Activated naive CD4-positive, alpha-beta T cell treated with anti-CD3 and anti-CD28 coated beads, Interleukin-2, amount 50 U/mL, for 16 hours (primary cell): ENCODE measurements at places on chromosomes 1 and 21.
A peak's percentile ranks its signal among the peaks of the same experiment; 100 is the strongest.

DNA sequence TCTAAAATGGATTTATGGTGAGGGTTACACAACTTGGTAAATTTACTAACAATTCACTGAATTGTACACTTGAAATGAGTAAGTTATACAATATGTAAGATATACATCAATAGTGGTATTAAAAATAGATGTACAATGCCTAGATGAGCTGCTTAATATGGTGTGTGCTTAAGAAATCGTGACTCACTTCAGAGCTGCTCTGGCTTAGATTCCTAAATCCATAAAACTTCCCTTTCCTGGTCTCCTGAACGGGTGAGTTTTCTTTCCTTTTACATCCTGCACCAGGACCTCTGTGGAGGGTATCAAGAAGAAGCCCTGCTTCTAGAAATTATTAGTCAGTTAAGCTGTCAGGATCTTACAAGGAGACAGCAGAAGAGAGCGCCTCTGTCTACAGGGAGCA lies 30.4 kb downstream of the H3-3A start:
- no peak for DNase-seq

GRCh38 chr1:185400052-185400451 lies 83.0 kb upstream of the IVNS1ABP start:
- DNase-seq: no peak

DNA sequence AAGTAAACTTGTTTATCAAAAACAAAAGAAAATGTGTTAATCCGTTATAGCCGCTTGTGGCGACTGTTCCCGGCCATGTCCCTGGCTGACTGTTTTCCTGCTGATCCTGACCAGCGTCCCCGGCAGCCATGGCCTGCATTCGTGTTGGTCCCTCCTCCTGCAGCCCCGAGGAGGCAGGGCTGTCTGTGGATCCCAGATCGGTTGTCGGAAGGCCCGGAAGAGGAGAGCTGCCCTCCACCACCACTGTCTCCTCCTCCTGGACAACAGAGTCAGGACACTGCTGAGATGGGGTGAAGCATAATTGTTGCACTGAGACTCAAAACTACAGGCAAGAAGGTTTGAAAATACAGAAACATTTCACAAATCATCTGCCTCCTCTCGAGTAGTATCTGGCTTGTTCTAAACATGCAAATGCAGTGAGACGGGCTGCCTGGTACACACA lies 3.6 kb upstream of the MXRA8 start:
- no peak for DNase-seq

- no peak for DNase-seq
Observed at GRCh38 chr1:161020509-161021164, at the start of gene F11R. F11R (minus strand) TSS chr1:161021152; CDS start chr1:161021073, 79 bp downstream.

GRCh38 chr1:64171246-64171645 lies 32.2 kb upstream of the UBE2U start:
- DNase-seq: no peak

GRCh38 chr1:51622455-51622913 lies 5.6 kb downstream of the OSBPL9 start:
- DNase-seq: no peak

- peak; percentile 74 for DNase-seq
Observed at GRCh38 chr1:25820247-25821111, 725 bp downstream of the MTFR1L start.

GRCh38 chr21:35084869-35085268 lies 35.8 kb upstream of the RUNX1 start:
- no peak for DNase-seq

DNA sequence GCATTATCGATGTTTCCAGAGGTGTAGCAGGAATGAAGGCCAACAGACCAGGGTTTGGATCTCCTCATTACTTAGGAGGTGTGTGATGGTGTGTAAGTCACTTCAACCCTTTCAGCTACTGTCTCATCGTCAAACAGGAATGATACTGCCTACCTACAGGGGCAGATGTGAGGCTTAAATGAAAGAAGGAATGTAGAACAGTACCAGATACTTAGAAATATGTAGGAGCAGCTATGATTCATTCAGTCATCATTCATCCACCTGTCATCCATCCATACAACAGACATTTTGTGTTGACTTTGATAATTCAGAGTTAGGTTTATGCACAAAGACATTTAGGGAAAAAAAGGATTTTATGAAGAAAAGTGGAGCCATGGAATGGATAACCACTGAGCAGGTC lies 486.9 kb upstream of the DAB1 start:
- DNase-seq: no peak

- DNase-seq: no peak
Observed at GRCh38 chr1:22978299-22978698, 5.6 kb upstream of the LACTBL1 start.

GRCh38 chr1:228309326-228310067 lies 97.1 kb downstream of the TRIM11 start:
- DNase-seq: peak; percentile 3

GRCh38 chr21:32233055-32233546 lies 45.7 kb downstream of the MIS18A start:
- no peak for DNase-seq

DNA sequence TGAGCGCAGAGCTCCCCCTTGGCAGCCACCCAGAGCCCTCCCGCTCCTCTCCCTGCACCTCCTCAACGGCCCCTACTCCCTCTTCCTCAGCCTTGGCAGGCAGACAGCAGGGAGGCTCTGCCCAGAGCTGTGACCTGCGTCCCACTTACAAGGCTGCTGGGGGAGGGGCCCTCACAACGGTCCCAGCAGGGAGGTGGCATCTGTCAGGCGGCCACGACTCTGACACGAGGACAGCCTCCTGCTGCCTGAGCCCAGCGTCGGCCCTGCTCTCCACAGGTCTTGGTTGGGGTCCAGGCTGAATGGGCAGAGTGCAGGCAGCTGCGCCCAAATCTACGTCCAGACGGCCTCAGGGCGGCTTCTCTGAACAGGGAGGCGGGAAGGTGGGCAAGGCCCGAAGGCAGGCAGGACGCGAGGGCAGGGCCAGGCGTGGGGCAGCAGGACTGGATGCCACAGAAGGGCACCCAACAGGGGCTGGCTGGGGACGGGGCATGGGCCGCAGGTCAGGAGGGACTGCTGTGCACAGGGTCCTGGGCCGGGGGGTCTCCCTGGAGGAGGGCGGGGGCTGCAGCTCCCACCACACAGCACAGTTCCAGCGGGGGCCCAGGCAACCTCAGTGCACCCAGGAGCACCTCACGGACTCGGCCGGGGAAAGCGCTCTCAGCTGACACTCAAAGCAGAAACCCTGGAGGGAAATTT lies 7.5 kb downstream of the SLC19A1 start:
- DNase-seq: peak; percentile 11

DNA sequence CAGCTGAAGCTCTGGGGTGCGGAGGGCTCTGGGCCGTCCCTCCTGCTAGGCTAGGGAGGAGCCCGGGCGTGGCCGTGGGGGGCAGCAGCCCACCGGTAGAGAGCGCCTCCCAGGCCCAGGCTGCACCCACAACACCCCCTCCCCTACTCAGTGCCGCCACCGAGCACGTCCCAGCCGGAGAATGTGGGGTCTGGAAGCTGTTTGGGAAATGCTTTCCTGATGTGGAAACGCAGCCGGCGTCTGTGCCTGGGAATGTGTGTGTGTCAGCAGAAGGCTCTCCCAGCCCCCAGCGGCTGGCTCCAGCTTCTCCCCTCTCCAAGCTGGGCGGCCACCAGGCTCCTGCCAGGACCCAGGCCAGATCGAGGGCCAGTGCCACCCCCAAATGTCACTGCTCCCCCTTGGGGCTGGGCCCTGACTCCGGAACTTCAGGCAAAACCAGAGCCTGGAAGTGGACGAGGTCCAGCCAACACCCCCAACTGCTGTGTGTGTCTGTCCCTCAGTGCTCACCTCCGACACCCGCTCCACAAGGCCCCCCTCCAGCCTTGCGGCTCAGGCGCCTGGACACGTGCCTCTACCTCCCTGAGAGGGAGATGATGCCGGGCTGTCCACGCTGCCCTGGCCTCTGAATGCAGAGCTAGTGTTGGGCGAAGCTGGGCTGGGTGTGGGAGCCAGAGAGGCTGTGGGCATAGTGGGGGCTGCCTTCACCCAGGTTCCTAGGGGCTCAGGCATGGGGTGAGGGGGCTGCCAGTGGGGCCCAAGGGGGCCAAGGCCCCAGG lies 74.7 kb downstream of the MEGF6 start:
- DNase-seq: no peak

DNA sequence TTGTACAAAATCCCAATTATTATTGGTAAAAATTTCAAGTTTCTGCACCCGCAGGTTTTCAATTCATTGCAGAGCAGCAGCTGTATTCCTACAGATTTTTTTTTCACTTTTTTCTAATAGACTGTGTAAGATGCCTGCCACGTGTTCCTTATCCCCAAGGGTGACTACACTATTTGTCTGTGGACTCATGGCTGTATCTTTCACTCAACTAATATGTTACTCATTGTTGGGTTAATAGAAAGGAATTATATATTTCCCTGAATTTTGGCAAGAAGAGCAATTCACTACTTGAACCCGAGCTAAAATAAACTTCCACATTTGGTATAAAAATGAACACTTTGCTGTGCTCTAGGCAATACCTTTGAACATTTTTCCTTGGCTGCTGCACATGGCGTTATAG lies 158.7 kb downstream of the NCAM2 start:
- no peak for DNase-seq

GRCh38 chr1:67650061-67650460 lies 34.9 kb upstream of the GADD45A start:
- DNase-seq: no peak

GRCh38 chr1:42926879-42927242 lies 31.8 kb downstream of the SLC2A1 start:
- no peak for DNase-seq

GRCh38 chr1:10632691-10633090 lies 157.9 kb downstream of the PEX14 start:
- DNase-seq: no peak

DNA sequence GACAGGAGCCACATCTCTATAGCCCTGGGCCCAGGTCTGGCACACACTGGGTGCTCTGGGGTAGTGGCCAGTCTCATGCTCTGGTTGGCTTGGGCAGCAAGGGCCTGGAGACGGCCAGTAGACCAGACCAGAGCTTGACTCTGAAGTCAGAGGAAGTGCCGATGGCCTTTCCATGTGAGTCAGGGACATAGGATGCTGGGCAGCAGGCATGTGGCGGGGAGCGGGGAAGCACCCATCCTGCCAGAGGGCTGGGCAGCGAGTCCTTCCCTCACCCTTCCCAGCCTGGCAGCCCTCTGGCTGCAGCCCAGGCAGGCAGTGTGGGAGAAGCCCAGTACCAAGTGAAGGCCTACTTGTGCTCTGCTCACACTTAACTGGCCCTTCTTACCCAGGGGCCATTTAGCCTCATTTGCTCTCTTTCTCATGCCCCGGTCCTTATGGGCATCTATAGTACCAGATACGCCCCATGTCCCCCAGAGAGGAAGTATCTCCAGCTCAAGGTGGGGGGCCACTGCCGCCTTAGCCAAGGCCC lies 3.3 kb downstream of the GPR153 start:
- DNase-seq: no peak

DNA sequence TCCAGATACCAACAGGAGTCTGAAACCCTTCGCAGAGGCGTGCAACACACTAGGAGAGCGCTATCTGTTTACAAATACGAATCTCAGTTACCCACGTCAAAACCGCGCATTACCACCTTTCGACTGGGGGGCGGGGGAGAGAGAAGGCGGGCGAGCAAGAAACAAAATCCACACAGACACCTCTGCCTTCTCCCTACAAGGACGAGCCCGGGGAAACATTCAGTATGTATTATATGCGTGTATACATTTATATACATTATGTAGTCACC lies 722 bp downstream of the TUT4 start:
- peak; percentile 75 for DNase-seq

- no peak for DNase-seq
Observed at GRCh38 chr1:232951180-232951579, 769 bp downstream of the NTPCR start.

- DNase-seq: no peak
Observed at GRCh38 chr1:94012708-94013366, 103.6 kb upstream of the GCLM start.

- no peak for DNase-seq
Observed at GRCh38 chr1:217048104-217048707, 325.0 kb upstream of the ESRRG start.

GRCh38 chr1:19765623-19766022 lies 34.1 kb downstream of the TMCO4 start:
- DNase-seq: no peak

GRCh38 chr1:207088701-207089626 lies at the start of gene C4BPB:
C4BPB (plus strand) TSS chr1:207088860; CDS start chr1:207089532, 672 bp downstream.
- DNase-seq: peak; percentile 30

- DNase-seq: no peak
Observed at GRCh38 chr1:209023790-209024189, 559.7 kb upstream of the CAMK1G start.

GRCh38 chr1:17207966-17208418 lies 3.1 kb downstream of the PADI1 start:
- DNase-seq: peak; percentile 55

DNA sequence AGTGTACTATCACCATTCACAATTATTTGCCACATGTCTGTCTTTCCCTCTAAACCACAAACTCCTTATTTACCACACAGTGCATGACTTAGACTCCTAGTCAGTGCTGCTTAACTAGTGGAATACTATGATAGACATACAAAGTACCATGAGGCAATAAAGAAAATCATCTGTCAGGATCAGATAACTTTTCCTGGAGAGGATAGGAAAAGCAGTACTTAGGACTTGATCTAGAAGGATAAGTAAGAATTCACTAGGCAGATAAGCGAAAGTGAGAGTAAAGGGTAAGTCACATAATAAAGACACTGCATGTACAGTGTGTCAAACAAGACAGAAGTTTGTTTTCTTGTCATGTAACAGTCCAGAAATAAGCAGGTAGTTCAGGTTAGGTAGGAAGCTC lies 21.2 kb upstream of the TSPAN1 start:
- no peak for DNase-seq

- peak; percentile 24 for DNase-seq
Observed at GRCh38 chr1:208242941-208243526, 1.1 kb downstream of the PLXNA2 start.

DNA sequence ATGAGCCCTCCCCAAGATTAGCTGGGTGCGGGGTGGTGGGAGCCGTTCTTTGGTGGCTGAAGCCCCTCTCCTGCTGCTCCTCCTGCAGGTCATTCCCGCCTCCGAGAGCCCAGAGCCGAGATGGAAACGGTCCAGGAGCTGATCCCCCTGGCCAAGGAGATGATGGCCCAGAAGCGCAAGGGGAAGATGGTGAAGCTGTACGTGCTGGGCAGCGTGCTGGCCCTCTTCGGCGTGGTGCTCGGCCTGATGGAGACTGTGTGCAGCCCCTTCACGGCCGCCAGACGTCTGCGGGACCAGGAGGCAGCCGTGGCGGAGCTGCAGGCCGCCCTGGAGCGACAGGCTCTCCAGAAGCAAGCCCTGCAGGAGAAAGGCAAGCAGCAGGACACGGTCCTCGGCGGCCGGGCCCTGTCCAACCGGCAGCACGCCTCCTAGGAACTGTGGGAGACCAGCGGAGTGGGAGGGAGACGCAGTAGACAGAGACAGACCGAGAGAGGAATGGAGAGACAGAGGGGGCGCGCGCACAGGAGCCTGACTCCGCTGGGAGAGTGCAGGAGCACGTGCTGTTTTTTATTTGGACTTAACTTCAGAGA lies 448 bp downstream of the G0S2 start:
- DNase-seq: peak; percentile 20

GRCh38 chr1:184379111-184379752 lies 7.6 kb upstream of the C1orf21 start:
- DNase-seq: no peak

DNA sequence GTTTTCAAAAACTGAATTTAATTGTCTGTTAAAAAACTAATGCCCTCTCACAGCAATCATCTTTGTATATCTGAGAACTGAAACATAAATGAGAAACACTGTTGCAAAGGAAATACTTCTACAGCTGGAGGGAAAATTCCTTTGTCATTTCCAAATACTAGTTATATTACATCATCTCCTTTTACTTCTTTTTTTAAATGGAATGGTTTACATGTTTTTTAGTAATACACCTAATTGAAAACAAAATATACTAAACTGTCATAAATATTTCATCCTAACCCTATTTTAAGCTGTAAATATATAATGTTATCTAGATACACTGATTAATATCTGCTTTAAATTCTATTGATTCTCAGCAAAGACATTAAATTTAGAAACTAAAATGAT lies 19.1 kb downstream of the CDC42BPA start:
- DNase-seq: no peak
